Skeletal muscle tissue (tissue), 5 donors: ENCODE measurements at places on chromosomes 5 and 9. TPM values are rescaled to one million over a fixed set of nuclear protein-coding genes. Genes with fewer than 3 reads are reported as not detected.

The RNF130 gene
- 19.8 TPM for total RNA-seq

The LCN1 gene
- total RNA-seq = not detected

The REEP5 gene
- total RNA-seq = 26.1 TPM

The TGFBI gene
- total RNA-seq = 204 TPM

The C7 gene
- 15.1 TPM for total RNA-seq

The CCNI2 gene
- not detected for total RNA-seq

The GPR150 gene
- total RNA-seq = under 0.01 TPM

The MED7 gene
- total RNA-seq = 11.5 TPM

The CLIC3 gene
- not detected for total RNA-seq

The ECM2 gene
- 28.7 TPM for total RNA-seq

The HACD4 gene
- total RNA-seq = 2.1 TPM

The EFNA5 gene
- 8.4 TPM for total RNA-seq

The NUTM2F gene
- not detected for total RNA-seq

The TTC39B gene
- total RNA-seq = 4.2 TPM

The PCDHGA2 gene
- total RNA-seq = 1.6 TPM

The TRIP13 gene
- 5.7 TPM for total RNA-seq

The CNTNAP3B gene
- 14.6 TPM for total RNA-seq

The TMEM171 gene
- not detected for total RNA-seq

The IL9 gene
- not detected for total RNA-seq

The UBAP2 gene
- total RNA-seq = 121 TPM
